ENCODE measurements at places on chromosomes 3 and 15.

DNA sequence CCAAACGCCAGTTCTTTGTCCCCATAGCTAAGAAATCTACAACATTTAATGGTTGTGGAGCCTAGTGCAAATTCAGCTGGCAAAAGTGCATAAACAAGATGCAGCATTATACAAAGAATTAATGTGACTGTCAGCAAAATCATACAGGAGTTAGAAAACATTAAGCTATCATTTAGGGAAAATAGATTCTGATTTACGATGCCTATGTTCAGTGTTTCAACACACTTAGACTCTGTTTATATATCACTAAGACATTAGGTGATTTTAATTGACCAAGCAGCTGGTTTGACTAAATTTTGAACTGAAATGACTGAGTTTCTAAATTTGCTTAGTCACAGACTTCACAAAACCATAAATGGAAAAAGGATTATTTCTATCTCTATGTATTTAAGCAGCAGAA, 1076.8 kb downstream of the TBL1XR1 start:
- DNase-seq: no peak

DNA sequence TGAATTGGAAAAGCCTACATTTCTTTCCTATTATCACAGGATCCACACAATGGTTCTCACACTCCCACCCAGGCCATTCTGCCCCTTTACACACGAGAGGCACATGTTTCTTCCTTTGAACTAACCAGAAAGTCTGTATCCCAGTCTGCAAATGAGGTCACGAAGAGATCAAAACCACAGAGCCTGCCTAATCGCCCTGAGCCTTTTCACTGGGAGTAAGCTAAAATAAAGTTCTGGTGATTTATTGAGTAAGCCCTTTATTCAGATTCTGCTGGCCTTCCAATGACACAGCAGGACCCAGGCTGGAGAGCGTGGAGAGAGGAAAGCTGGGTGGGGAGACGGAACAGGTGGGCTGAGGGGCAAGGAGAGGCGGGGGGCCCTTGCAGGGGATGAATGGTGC, 78.7 kb downstream of the ATP1B3 start:
- DNase-seq: no peak

GRCh38 chr3:170490828-170491560, 72.3 kb downstream of the CLDN11 start:
- no peak for DNase-seq

GRCh38 chr15:98003518-98003917, 43.0 kb downstream of the ARRDC4 start:
- no peak for DNase-seq

DNA sequence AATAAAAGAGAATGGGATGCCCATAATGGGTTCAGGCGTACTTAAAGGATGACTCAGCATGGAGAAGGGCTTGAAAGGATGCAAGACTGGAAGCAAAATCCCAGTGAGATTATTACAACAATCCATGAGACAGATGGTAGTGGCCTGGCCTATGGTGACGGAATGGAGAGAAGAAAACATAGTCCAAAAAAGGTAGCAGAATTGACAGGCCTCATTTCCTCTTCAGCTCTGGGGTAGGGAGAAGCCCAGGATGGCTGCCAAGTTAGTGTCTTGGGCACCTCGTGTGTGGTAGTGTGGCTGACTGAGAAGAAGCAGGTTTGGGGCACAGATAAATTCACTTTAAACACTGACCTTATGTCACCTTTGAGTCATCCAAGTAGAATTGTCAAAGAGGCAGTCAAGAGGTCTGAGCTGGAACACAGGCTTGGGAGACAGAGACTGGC, 18.1 kb downstream of the MB21D2 start:
- peak; percentile 43 for DNase-seq

DNA sequence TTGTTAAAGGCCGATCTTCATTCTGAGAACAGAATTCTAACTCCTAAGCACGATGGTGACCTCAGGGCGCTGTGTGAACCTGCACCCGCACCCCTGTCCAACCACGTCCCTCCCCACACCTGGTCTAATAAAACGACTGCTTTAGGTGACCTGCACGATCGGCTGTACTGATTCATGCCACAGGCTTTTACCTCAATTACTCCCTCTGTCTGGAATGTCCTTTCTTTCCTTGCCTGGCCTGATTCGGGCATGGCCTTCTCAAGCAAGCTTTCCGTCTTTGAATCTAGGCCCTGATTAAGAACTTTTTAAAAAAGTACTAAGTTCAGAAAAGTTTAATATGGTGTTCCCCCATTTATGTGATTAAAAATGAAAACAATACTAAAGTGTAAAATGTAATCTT, 842 bp upstream of the U2SURP start:
- DNase-seq: peak; percentile 29

DNA sequence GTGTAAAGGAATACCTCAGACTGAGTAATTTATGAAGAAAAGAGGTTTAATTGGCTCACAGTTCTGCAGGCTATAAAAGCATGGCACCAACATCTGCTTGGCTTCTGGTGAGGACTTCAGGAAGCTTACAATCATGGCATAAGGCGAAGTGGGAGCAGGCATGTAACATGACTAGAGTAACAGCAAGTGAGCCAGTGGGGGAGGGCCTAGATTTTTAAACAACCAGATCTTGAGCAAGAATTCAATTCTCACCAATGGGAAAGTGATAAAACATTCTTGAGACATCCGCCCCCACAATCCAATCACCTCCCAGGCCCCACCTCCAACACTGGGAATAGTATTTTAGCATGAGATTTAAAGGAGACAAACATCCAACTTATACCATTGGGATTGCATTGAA, 44.2 kb upstream of the BCL2A1 start:
- DNase-seq: no peak

DNA sequence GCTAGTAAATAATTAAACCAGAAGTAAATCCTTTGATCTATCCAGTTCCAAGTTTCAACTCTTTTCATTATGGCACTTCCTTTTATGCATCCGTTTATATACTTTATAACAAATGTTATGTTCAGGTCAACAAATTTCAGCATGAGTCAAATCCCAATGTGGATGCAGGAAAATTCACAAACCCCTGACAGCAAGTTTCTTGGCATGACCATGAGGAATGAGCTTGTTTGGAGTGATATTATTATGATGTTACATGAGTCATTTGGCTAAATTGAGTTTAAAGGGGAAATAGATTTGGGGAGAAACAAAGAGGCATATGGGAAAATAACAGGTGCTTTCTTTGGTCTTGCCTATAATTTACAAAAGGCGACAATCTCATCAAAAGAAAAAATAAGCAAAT, 32.1 kb upstream of the KCNMB2 start:
- no peak for DNase-seq

GRCh38 chr3:56923526-56924224, 121.9 kb upstream of the ARHGEF3 start:
- no peak for DNase-seq

GRCh38 chr3:43892061-43892460, 201.3 kb downstream of the ABHD5 start:
- DNase-seq: no peak

- DNase-seq: no peak
Observed at GRCh38 chr15:85531083-85531482, 150.7 kb downstream of the AKAP13 start.

DNA sequence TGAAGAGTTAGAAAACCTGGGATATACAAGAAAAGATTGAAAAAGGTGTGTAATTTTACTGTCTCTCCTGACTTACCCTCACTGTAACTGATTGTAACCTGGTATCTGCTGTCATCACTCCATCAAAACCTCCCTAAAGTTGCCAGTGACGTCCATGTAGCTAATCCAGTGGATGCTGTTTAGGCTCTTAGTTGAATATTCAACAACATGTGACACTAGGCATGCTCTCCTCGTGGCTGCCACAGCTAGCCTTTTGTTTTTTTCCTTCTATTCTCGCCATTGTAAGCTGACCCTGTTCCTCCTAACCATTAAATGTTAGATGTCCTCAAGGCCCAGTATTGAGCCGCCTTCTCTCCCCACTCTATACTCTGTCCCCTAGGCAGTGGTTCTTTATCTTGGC, 41.6 kb downstream of the GADL1 start:
- no peak for DNase-seq

- DNase-seq: no peak
Observed at GRCh38 chr3:190467922-190468321, 18.2 kb upstream of the TMEM207 start.

DNA sequence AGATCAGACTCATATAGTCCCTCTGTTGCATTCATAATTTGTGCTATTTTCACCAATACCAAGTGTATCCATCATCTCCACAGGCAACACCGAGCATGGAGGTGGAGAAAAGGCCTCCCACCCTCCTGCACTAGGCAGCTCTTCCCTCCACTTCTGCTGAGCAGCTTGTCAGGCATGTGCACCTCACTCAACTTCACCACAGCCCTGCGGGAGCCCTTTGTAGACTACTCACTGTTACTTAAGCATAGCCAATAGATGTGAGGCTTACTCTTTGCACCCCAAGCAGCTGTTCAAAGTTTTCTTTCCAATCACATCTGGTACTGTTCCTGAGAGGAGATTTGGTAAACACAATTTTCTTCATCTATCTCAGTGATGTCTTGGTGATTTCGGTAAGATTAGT, 16.9 kb upstream of the GUCA1C start:
- no peak for DNase-seq

GRCh38 chr3:195020185-195020584, 250.8 kb downstream of the XXYLT1 start:
- DNase-seq: no peak

GRCh38 chr3:99545941-99546580, 92.3 kb upstream of the COL8A1 start:
- no peak for DNase-seq

DNA sequence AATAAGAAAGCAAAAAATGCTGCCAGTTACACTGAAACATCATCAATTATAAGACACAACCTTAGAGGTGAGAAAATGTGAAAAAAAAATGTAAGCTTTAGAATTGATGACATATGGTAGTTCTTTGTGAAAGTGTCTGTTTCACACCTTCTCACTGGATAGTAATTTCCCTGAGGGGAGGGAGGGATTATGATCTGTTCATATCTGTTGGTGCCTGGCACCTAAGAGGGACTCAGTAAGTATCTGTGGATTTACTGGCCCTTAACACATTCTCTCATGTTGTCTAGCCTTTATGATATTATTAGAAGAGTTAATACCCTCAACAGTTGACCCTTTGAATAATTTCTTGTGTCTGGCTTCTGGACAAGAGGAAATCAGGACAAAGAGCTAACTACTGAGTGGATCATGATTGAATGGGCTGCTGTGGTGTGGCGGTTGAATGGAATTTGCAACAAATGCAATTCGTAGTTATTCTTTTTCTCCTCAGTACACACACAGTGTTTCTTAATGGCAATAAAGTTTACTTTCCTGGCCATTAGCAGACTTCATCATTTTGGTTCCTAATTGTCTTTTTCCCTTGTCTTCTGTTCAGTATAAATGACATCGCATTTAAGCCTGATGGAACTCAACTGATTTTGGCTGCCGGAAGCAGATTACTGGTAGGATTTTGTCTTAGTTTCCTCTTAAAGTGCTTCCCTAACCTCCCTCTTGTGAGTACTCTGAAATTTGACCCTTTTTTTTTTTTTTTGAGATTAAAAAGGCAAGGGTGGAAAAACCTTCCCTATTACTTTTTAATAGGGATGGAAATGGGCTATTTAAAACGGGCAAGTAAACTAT, 9.5 kb downstream of the IFT122 start:
- DNase-seq: no peak

DNA sequence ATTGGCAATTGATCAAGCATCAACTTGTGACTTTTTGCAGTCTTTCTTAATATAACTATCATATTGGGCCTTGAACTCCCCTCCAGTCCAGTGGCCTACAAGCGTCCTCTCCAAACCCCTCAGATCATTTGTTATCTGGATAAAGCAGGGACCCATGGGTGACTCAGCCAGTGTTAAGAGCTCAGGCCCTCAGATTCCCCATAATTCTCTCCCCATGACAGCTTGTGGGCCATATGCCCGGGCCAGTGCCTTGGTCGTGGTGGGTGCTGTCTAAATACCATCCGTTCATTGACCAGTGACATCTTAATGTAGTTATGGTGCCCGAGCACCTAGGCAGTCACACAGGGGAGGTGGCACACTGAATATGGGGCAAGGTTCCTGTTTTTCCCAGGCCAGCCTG, 18.1 kb downstream of the MCF2L2 start:
- DNase-seq: no peak

DNA sequence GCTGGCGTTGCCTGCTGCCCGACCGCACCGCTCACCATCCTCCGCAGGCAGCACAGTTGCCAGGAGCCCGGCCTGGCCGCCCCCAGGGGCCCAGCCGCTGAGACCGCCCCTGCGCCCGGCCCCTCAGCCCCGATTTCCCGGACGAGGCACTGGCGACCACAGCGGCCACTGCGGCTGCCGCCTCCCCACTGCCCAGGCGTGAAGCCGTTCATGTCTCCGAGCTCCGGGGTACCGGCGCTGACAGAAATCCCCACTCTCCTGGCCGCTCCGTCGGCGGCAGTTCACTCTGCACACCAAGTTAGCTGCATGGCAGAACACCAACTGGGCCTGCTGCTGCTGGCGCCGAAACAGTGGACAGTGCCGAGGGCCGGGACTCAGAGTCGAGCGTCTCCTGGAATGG, 8.5 kb downstream of the SELENOT start:
- no peak for DNase-seq

GRCh38 chr3:23804441-23805209, 1.1 kb upstream of the UBE2E1 start:
- DNase-seq: no peak
